Activated CD4-positive, alpha-beta T cell treated with anti-CD3 and anti-CD28 coated beads for 1 hour (primary cell): ENCODE measurements at places on chromosomes 4 and X.

DNA sequence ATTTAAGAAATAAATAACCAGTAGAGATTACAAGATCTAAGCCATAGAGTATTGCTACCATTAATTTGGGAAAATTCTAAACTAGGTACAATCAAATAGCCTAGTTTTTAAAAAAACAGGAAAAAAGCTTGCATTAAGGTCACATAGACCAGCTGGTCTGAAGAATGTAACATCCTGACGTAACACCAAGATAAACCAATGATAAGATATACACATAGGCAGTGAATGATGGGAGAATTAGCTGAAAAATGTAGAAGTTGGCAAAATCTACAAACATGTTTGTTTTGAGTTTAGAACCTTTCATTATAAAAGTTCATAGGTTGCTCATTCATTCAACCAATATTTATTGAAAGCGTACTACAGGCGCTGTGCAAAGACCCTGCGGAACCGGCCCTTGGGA lies 120.0 kb downstream of the SH3RF1 start:
- no peak for DNase-seq

- DNase-seq = no peak
Observed at GRCh38 chr4:78734441-78735162, 41.5 kb upstream of the BMP2K start.

GRCh38 chr4:19850909-19851308 lies 400.8 kb upstream of the SLIT2 start:
- DNase-seq = no peak

- DNase-seq = no peak
Observed at GRCh38 chr4:179097741-179098140, 1655.5 kb upstream of the AGA start.

DNA sequence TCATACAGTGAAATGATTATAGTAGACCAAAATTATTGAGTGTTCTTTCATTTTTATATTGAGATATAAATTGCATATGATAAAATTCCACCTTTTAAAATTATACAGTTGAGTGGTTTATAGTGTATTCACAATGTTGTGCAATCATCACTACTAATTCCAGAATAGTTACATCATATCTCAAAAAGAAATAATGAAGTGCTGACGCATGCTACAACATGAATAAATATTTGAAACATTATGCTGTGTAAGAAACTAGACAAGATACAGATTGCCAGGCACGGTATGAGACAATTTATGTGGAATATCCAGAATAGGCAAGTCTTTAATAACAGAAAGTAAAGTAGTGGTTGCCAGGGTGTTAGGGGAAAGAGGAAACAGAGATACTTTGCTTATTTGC lies 871.7 kb downstream of the FAM133A start:
- DNase-seq = no peak

DNA sequence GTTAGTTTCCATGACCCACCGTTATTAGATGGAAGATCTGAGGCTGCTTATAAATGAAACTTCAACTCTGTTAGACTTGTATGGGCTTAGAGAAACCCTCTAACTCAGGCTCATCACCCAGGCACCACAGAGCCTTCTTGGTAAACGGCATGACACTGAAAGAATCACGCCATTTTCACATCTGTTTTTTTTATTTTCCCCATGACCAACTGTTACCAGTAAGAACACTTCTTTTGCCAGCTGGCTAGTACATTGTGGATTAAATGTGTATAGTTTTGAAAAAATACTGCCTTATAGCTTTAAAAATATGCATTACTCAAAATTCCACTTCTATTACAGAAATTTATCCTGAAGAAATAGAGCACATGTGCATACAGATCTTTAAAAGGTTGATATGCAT lies 48.0 kb upstream of the APELA start:
- no peak for DNase-seq

GRCh38 chr4:120399826-120400225 lies 333.2 kb upstream of the MAD2L1 start:
- no peak for DNase-seq

- DNase-seq = no peak
Observed at GRCh38 chr4:154305616-154306015, 186.0 kb downstream of the DCHS2 start.
